ENCODE measurements at places on chromosomes 7 and 10.

DNA sequence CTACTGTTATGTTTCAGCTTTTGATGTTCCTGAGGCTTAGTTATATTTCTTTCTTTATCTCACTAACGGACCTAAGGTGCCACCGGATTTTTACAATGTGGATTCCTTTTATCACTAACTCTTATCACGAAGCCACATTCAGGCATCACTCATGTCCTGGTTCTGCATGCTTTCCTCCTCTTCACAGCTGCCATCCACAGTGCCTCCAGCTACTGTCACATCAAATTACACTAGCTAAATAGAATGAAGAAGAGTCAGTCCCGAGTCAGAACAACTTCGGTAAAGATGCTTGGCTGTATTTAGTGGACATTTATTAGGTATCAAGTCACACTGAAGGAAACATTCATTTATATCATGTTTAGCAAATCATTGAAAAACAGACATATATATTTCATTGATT is 153.2 kb downstream of the NEBL start:
- DNase-seq, result no peak

DNA sequence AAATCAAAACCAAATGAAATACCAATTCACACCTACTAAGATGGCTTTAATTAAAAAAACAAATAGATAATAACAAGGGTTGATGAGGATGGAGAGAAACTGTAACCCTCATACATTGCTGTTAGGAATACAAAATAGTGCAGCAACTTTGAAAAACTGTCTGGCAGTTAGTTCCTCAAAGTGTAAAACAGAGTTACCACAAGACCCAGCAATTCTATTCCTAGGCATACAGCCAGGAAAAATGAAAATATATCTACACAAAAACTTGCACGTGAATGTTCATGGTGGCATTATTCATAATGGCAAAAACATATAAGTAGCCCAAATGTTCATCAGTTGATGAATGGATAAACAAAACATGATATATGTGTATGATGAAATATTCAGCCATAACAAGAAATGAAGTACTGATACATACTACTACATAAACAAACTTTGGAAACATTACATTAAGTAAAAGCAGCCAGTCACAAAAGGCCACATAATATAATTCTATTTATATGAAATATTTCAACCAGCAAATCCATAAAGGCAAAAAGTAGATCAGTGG is 83.5 kb downstream of the BRAF start:
- DNase-seq, result no peak

DNA sequence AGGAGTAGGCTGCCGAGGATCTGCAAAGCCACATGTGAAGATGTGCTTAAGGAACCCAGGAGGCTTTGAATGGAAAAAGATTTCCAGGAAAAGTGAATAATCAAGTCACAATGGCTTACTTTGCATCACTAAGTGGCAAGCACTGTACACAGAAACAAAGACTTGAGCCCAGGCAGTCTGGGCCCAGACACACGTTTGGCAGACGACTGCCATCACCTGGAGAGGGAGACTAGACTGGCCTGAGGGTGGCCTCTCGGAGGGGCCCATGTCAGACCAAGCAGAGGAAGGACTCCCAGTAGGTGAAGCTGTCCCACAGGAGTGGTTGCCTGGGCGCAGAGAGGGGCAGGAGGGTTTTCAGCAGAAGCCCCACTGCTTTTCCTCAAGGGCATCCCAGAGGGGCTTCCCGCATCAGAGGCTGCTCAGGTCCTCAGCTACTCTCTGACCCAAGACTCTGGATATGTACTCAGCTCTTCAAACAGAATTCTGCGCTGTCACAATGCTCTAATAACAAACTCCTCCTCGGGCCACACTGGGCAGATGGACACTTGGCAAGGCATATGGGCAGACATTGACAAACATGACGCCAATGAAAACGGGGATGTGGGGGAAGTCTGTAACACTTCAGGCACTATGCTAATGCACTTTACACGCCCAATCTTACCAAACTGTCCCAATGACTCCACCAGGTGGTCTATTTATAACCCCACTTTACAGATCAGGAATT is 27.9 kb upstream of the FRAT2 start:
- DNase-seq, result no peak

DNA sequence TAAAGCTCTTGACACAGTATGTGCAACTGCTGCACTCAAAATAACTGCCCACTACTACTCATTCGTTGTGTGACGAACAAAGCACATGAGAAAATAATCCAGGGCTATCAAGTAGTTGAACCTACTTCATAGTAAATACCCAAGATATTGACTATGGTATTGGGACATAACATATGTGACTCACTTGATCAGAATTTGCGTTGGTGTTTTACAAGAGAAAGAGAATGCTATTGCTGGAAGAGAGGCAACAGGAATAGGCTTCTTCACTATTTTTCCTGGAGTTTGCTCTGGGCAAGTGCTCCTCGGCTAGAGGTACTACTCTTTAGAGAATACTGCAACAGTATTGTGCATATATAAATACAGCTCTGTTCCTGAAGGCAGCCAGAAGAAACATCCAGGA is 2.5 kb downstream of the DGKB start:
- no peak for DNase-seq

GRCh38 chr10:6838118-6838517 is 258.0 kb upstream of the PRKCQ start:
- DNase-seq, result no peak

DNA sequence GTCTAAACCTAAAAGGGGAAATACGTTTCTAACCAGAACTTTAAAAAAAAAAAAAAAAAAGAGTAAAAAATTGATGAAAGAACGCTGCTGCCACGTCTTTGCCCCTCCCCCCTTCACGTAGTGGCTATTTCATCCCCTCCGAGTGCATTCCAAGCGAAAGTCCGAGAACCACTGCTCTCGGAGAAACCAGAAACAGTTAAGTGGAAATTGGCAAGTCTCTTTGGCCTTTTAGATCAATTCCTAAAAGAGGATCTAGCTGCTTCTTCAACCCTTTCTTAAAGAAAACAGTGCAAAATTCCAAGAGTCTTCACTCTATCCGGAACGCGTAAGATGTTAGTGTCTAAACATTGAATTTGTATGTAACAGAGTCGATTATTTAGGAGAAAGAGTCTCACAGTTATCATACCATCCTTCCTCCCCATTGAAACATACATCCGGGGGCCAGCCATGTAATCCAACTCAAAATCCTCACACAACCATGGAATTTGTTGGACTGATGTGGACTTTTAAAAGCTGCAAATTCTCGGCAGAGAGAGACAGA is 1.1 kb downstream of the P4HA1 start:
- no peak for DNase-seq

DNA sequence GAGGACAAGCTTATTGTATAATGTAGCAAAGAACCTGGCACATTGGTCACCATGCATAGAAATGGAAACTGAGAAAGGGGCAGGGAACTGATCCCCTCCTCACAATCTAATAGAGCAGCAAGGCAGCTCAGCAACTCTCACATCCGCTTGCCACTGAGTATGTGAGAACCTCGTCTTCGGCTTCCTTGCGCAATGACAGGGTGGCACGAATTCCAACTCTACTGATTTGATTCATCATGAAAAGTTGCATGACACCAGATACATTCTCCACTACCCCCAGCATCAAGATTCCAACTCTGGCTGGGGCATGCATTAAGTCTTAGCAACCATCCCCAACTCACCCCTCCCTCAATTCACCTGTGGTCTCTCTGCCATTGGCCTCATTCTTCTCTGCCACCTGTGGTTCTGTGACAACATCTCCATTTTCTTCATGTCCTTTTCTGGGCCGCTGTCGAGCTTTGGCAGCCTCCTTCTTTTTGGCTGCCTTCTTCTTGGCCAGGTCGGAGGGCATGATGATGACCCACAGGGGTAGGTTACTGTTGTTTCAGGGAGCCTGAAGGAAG is 976 bp downstream of the ABCF2 start:
- no peak for DNase-seq

- DNase-seq, result no peak
These were observed 73.6 kb downstream of the COBL start for GRCh38 chr7:51242881-51243518.

GRCh38 chr10:47412869-47413268 is 28.8 kb upstream of the ZNF488 start:
- DNase-seq, result no peak

DNA sequence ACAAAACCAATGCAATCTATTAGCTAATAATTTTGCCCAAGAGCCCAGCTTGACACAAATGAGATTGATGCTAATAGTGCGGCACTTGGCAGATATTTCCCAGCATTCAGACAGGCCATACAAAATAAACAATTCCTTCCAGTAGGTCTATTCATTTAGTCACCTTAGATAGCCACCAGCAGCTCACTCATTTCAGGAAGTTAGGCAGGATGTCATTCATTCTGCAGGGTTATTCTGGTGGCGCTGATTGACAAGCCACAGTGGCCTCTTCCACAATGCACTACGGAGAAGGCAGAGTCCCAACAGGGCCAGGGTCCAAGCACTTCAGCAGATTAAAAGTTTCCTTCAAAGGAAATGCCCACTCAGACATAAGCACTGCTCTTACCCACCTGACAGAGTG is 55.8 kb downstream of the PIK3AP1 start:
- DNase-seq, result no peak

DNA sequence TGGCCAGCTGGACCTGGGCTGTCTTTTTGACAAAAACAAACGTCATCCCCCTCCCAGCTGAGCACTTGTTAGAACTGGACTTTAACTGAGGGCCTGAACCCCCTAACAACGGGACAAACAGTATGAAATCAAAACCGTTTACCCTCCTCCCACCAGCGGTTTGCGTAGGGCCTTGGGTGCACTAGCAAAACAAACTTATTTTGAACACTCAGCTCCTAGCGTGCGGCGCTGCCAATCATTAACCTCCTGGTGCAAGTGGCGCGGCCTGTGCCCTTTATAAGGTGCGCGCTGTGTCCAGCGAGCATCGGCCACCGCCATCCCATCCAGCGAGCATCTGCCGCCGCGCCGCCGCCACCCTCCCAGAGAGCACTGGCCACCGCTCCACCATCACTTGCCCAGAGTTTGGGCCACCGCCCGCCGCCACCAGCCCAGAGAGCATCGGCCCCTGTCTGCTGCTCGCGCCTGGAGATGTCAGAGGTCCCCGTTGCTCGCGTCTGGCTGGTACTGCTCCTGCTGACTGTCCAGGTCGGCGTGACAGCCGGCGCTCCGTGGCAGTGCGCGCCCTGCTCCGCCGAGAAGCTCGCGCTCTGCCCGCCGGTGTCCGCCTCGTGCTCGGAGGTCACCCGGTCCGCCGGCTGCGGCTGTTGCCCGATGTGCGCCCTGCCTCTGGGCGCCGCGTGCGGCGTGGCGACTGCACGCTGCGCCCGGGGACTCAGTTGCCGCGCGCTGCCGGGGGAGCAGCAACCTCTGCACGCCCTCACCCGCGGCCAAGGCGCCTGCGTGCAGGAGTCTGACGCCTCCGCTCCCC is at the start of gene IGFBP1:
Gene IGFBP1, plus strand, starts transcription at position 304 of the 808 bp plus-strand sequence. Its CDS starts 165 bp downstream, at position 469.
- no peak for DNase-seq

DNA sequence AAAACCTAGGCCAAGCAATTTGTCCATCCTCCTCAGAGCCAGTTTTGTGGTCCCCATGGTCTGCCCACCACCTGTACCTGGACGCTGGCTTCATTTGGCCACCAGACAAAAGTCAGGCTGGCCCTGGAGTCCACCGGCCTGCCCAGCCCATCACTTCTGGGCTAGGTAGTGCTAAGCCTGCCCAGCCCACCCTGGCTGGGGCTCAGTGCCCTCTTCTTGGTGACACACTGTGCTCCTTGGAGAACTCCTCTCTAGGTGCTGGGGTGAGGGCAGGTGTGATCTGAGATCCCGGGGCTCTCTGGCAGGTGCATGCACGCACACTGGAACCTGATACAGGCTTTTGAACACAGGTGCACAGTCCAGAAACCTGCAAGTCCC is 1.1 kb downstream of the AIFM2 start:
- no peak for DNase-seq

DNA sequence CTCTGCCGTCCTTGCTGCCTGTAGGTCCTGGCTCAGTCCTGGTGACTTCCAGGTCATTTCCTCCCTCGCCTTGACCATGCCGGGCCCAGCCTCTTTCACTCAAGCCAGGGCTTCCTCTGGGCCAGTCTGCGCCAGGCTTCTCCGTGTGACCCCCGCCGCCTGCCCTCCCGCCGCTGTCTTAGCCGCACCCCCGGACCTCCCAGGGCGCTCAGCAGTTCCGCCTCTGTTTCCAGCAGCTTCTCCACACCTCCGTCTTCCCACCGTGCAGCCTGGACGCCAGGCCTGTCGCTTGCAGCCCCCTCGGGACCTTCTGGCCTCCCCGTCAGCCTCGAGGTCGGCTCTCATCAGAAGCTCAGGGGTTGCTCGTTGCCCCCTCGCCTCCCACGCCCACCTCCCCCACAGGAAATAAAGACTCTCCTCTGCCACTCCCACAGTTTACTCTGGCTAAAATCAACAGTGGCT is 123.0 kb upstream of the FZD8 start:
- no peak for DNase-seq

- DNase-seq, result no peak
These were observed 103.7 kb downstream of the HECTD2 start for GRCh38 chr10:91513598-91514424.

GRCh38 chr10:128114901-128115300 is 11.3 kb downstream of the MKI67 start:
- DNase-seq, result no peak

DNA sequence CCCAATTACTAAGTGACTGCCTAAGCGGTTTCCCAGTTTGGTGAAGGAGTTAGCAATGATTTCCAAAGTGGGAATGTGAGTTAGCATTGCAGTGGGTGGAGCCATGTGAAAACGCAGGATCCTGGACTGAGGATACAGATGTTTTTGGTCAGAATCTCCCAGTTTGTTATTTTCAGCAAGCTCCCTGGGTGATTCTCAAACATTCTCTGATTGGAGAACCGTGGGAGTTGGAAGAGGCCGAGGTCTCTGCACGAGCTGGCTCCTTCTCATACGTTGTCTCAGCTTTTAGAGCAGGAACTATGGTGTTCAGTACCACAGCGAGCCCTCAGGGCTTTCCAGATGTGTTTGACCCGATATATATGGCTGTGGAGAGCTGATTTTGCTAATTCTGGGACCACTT is 396.5 kb upstream of the NPVF start:
- no peak for DNase-seq

- no peak for DNase-seq
These were observed 25.9 kb upstream of the PANK1 start for GRCh38 chr10:89670926-89671325.

GRCh38 chr10:83961620-83962019 is 177.7 kb upstream of the GHITM start:
- DNase-seq, result no peak

GRCh38 chr10:26439406-26440087 is 1.4 kb downstream of the APBB1IP start:
- DNase-seq, result no peak

GRCh38 chr7:114021135-114021534 is 102.3 kb upstream of the PPP1R3A start:
- DNase-seq, result no peak

GRCh38 chr10:72480861-72481260 is 126.1 kb upstream of the DNAJB12 start:
- DNase-seq, result no peak

DNA sequence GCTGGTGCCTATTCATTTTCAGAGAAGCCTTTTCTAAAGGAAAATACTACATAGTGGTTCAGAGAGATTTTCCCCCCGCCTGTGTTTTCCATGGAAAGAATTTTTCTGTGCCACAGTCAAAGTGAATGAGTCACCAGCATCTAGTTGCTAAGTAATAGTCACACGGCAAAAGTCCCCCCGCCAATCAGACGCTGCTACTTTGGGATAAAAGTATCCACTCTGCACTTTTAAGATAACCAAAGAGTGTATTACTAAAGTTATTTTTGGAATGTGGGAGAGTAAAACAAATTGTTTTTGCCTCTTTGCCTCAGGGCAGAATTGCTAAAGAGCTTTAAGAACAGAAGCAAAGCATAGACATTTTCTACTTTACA is 23.5 kb downstream of the ABLIM1 start:
- no peak for DNase-seq

- DNase-seq, result no peak
These were observed 100.5 kb downstream of the CXCL12 start for GRCh38 chr10:44284198-44285084.

All from stimulated activated CD8-positive, alpha-beta memory T cell treated with anti-CD3 and anti-CD28 coated beads, Interleukin-2, amount 100 ng/mL, for 1 hour (primary cell).